ENCODE measurements at places on chromosomes 2 and 18. TPM values are rescaled to one million over a fixed set of nuclear protein-coding genes. Genes with fewer than 3 reads are reported as not detected.

The CPO gene
- total RNA-seq: not detected

The SDC1 gene
- 105 TPM for total RNA-seq

The TMEM37 gene
- not detected for total RNA-seq

The MC5R gene
- not detected for total RNA-seq

The PKDCC gene
- total RNA-seq: not detected

The MOGAT1 gene
- total RNA-seq: not detected

The CD207 gene
- not detected for total RNA-seq

The GDF7 gene
- not detected for total RNA-seq

The ZRANB3 gene
- 7.9 TPM for total RNA-seq

The IL1RL2 gene
- not detected for total RNA-seq

The FABP1 gene
- total RNA-seq: not detected

The NRP2 gene
- 13.0 TPM for total RNA-seq

The RASGRP3 gene
- 3.1 TPM for total RNA-seq

The MARCO gene
- not detected for total RNA-seq

The AGXT gene
- total RNA-seq: not detected

The CNGA3 gene
- total RNA-seq: 0.78 TPM

The SP5 gene
- not detected for total RNA-seq

The LAMA3 gene
- total RNA-seq: 0.46 TPM

The NEB gene
- total RNA-seq: 0.27 TPM

The RNF152 gene
- 68.4 TPM for total RNA-seq

The AOX1 gene
- total RNA-seq: 43.4 TPM

The GAREM2 gene
- not detected for total RNA-seq

The UBE2F gene
- total RNA-seq: 55.3 TPM

The PTPRN gene
- total RNA-seq: 4.3 TPM

The TMEM198 gene
- total RNA-seq: 2.7 TPM

The REG1B gene
- not detected for total RNA-seq

The PSMD1 gene
- total RNA-seq: 162 TPM

The GNAL gene
- 0.09 TPM for total RNA-seq

Measured in HFFc6 (cell line).